ENCODE measurements at places on chromosomes 6 and 20.

- no peak for DNase-seq
Observed at GRCh38 chr6:104862456-104862855, 2.7 kb upstream of the HACE1 start.

- DNase-seq: no peak
Observed at GRCh38 chr6:116452531-116452930, 8.6 kb upstream of the CALHM6 start.

GRCh38 chr6:162728197-162728596, 423 bp downstream of the PACRG start:
- no peak for DNase-seq

- no peak for DNase-seq
Observed at GRCh38 chr20:40196846-40197436, 492.1 kb downstream of the MAFB start.

- DNase-seq: no peak
Observed at GRCh38 chr6:6750594-6751265, 162.2 kb downstream of the LY86 start.

GRCh38 chr6:82245376-82245775, 2.2 kb downstream of the IBTK start:
- DNase-seq: no peak

DNA sequence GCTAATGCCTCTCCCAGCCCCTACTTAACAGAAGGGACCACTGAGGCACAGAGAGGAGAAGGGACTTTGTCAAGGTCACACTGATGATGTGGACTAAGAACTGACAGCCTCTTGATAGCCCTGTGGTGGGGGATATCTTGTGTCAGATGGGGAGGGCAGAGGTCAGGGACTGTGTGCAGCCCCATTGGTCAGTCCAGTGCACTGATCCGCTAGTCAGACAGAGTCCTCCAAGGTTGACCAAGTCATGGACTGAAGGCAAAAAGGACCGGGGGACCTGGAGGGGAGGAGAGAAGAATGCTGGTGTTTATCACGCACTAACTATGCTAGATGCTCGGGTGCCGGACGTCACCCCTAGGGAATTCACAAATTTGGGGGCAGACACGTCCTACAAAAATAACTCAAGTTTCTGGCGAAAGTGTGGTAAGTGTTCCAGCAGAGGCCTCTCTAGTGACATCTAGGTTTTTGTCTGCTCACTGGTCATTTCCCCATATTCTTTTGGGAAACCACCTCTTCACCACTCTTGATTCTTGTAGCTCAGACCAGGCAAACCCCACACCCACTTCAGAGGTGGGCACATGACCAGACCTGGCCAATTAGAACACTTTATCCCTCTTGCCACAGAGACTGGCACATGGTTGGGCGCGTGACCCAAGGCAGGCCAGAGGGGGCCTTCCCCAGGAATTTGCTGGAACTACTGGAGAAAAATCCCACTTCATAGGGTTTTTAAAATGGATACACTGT, 21.0 kb downstream of the TCF15 start:
- no peak for DNase-seq

GRCh38 chr6:75204217-75204958, 1.5 kb downstream of the COL12A1 start:
- peak; percentile 56 for DNase-seq

- no peak for DNase-seq
Observed at GRCh38 chr6:30211899-30212298, 1.3 kb downstream of the TRIM26 start.

DNA sequence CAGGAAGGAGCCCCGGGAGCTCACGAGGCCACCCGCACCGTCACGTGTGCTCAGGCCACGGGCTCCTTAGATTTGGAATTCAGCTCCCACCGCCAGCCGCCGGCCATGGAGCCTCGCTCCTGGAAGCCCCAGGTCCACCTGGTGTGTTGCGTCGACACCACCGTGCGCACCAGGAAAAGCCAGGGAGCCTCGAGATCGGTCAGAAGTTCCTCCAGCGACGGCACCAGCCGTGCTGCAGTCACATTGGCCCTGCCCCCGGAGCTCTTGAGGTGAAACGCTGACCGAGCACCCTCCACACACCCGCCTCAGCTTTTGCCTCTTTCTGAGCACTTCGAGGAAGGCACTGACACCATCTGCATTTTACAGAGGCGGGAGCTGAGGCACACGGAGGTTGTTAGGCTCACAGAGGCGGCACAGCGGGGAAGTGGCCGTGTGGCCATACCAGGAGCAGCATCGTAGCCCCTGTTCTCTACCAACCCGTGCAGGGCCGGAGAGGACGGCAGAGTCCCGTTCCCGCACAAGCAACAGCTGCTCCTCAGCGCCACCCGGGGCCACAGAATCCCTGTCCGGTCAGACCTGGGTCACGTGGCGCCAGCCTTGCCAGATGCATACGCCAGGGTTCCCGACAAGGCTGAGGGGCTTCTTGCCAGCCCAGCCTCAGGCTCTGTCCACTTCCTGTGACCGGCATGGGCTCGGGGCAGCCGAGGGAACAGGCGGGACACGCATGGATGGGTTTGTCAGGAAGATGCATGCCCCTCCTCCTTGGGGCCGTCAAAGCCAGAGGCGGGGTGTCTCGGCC, 7.6 kb downstream of the NKAIN4 start:
- no peak for DNase-seq

GRCh38 chr6:139003751-139004150, 15.7 kb upstream of the REPS1 start:
- no peak for DNase-seq

DNA sequence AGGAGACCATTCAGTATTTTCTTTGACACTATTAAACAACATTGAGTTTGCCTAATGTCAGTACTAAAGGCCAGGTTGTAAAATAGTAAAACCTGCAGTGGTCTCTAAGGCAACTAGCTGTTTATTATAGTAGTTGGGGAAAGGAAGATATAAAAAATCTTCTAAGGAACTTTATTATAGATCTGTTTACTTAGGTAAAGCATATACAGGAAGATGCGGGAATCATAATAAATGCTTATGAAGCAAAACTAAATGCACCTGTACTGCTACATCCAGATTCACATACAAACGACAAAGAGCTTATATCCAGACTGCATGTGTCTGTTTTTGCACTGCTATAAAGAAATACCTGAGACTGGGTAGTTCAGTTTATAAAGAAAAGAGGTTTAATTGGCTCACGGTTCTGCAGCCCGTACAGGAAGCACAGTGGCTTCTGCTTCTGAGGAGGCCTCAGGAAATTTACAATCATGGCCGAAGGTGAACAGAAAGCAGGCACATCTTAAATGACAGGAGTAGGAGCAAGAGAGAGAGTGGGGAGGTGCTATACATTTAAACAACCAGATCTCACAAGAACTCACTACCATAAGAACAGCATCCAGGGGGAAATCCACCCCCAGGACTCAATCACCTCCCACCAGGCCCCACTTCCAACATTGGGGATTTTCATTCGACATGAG, 8.7 kb upstream of the TRIM39 start:
- no peak for DNase-seq

DNA sequence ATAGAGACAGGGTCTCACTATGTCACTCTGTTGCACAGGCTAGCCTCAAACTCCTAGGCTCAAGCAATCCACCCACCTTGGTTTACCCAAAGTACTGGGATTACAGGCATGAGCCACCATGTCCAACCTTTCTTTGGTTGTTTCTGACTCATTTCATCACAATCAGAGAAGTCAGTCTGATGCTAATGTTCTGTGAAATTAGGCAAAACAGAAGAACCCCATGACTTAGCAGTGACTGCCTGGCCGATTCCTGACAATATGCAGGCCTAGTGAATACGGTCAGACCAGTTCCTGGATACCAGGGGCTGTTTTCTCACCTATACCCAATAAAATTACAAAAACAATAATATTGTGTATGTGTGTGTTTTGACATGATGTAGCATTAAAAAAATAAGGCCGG, 58.8 kb upstream of the BTN3A2 start:
- DNase-seq: no peak

- peak; percentile 88 for DNase-seq
Observed at GRCh38 chr6:125791151-125791819, 525 bp downstream of the NCOA7 start.

DNA sequence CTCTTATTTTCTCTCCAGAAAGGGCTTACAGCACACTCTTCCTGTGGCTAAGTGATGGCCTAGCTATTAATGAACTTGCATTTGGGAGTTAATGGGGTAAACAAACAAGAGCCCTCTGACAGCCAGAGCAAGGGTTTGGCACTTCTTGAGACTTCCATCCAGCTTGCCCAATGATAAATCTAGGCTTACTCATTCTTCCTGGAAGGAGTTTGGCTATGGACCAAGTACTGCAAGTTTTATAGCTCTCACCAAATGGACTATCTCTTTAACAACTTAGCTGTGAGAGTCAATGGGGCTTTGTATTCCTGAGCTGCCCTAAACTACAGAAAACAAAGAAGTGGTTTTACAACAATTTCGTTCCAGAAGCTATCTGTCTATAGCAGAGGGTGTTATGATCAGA, 16.7 kb upstream of the PI3 start:
- peak; percentile 66 for DNase-seq

- no peak for DNase-seq
Observed at GRCh38 chr6:157599191-157599590, 218.2 kb downstream of the ZDHHC14 start.

- DNase-seq: no peak
Observed at GRCh38 chr20:25052255-25053194, 5.4 kb downstream of the ACSS1 start.

DNA sequence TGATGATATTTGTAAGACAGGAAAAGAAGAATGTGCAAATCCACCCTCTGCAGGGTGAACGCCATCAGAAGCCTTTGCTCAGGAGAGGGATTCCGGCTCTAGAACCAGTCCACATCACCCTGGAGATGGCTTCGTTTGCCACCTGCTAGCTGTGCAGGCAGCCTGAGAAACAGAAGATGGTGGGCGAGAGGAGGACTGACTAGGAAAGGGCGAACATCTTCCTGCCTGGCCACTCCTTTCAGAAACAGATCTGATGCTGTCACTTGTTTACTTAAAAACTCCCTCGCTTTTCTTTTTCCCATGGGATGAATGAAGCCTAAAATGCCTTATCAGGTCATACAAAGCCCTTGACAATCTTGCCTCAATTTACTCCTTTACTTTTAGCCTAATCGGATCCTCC, 1.2 kb downstream of the PTPRA start:
- DNase-seq: no peak

- no peak for DNase-seq
Observed at GRCh38 chr6:53269827-53270226, 78.9 kb downstream of the ELOVL5 start.

- no peak for DNase-seq
Observed at GRCh38 chr6:31918069-31918720, 9.3 kb upstream of the C2 start.

DNA sequence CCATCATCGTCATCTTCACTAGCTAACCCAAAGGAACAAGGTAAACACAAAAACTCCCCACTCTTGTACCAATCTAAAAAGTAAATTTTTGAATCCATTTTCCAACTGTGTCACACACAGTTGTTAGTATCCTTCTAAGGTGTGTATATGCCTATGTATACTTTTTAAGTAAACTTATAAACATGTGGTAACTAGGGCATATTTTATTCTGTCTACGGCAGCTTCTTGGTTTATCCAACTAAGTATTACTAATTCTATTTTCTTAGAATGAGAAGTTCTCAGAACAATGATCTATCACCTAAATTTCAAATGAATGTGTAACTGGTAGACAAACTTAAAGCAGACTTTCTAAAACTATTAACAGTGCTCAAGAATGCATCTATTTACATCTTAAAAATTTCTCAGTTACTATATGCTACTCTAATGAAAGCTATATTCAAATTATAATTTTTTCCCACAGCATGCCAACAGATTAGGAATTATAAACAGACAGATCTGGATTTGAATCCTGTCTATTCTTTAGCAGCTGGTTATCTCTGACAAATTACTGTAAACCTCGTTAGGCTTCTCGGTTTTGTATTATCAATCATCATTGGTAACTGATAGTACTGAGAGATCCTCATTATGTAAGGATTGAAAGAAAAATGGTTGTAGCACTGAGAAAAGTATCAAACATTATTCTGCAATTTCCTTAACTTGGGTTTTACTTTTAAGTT, 1.8 kb upstream of the PLN start:
- no peak for DNase-seq

DNA sequence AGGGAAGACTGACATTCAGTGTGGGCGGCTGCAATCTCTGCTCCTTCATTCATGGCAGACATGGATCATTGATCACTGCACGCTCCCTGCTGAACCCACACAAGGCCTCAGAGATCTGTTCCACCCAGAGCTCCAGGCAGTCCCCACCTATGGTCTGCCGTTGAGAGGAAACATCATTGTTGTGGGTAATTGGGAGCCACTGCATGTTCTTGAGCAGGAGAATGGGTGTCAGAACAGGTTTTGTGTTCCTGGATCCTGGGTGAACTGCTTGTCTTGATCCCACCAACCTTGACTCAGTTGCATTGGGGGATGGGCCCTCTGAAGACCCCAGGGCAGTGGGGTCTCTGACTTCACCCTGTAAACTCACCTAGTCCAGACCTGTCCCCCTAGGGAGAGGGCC, 23.1 kb upstream of the CCDC167 start:
- DNase-seq: no peak

DNA sequence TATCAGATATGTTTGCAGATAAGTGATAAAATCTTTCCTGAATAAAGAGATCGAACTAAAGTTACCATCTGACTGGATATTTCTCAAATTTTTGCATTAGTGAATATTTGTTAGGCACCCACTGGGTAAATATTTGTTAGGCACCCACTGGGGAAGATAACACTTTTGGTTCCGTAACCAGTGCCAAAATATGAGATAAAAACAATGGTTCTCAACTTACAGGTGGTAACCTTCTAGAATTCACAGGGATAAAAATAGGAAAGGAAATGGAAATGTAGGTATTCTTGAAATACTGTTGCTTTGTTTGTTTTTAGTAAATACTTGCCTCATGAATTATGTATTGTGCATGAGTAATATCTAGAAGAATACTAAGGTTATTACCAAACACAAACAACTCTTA, 245.0 kb upstream of the KHDRBS2 start:
- DNase-seq: no peak

- no peak for DNase-seq
Observed at GRCh38 chr6:137666202-137666774, 172.1 kb upstream of the OLIG3 start.

DNA sequence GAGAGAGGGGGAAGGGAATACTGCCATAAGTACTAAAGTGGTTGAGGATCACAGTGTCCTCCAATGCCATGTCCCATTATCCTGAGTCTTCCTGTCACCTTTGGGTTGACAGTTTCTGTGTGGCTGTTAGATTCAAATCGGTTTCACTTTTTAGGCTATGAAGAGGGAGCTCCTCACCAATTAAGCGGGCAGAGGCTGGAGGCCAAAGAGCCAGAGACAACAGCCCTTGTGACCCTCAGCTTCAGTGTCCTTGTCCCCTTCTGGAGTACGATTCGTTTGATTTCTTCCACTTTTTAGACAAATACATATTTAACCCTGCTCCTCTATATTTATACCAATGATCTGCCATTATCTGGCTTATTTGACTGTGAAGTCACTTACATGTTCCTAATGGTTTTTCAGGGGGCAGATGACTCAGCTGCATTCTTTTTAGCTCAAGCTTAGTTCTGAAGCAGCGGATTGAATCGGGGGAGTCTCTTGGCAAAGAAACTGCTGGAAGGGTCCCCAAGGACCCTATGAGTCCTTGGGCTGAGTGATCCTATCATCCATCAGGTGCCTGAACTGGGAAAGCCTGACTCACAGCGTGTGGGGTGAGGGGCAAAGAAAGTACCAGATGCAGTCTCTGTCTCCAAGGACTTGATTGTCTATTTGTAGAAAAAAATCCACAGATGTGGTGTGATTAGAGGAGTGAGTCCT, 18.2 kb downstream of the FERMT1 start:
- DNase-seq: no peak

Data from pons (tissue), 1 donor.